ENCODE measurements at places on chromosomes 13 and 19.

DNA sequence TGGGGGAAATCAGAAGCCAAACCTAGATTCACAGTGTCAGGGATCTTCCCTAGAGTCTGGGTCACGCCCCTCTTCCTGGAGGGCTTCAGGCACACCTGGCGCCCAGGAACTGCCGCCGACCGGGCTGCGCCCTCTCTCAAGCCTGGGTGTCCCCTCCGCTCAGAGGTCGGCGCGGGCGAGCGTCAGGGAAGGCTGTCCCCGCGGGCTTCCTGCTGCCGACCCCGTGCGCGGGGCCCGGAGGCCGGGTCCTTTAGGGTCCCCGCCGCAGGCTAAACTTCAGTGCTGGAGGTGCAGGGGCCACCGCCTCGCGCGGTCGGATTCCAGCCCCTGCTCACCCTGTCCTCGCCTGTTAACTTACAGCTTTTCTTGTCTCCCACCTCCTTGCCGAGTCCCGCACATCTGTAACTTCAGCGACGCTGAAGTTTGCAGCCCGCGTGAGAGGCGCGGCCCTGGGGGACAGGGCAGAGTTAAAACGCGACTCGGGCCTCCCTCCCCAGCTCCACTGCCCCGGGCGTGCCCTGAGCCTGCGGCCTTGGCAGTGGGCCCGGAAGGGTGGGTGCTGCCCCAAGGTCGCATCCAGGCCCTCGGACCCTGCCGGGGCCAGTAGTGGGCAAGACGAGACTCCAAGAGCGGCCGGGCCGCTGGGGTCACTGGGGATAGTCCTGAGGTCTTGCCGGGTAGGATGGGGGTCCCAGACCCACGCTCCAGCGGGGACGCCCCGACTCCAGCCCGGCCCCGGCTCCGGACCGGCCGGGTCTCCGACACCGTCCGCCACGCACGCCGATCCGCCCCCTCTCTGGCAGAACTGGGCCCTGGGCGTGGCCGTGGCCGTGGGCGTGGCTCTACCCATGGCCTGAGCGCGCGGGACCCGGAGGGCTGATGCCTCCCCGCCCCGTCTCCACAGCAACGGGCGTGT is 95.6 kb upstream of the ZNF98 start:
- no peak for DNase-seq

- DNase-seq = no peak
These were observed 229.1 kb downstream of the KCNRG start for GRCh38 chr13:50244355-50244712.

DNA sequence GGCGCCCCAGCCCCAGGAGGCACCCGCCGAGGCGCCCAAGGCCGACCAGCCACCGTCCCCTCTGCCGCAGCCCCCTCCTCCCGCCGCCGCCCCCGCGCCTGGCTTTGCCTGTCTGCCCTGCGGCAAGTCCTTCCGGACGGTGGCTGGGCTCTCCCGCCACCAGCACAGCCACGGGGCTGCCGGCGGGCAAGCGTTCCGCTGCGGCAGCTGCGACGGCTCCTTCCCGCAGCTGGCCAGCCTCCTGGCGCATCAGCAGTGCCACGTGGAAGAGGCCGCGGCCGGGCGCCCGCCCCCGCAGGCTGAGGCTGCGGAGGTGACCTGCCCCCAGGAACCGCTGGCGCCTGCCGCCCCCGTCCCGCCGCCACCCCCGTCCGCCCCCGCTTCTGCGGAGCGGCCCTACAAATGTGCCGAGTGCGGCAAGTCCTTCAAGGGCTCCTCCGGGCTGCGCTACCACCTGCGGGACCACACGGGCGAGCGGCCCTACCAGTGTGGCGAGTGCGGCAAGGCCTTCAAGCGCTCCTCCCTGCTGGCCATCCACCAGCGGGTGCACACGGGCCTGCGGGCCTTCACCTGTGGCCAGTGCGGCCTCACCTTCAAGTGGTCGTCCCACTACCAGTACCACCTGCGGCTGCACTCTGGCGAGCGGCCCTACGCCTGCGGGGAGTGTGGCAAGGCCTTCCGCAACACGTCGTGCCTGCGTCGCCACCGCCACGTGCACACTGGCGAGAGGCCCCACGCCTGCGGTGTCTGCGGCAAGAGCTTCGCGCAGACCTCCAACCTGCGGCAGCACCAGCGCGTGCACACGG is 2.6 kb upstream of the NAT14 start:
- peak; percentile 34 for DNase-seq

DNA sequence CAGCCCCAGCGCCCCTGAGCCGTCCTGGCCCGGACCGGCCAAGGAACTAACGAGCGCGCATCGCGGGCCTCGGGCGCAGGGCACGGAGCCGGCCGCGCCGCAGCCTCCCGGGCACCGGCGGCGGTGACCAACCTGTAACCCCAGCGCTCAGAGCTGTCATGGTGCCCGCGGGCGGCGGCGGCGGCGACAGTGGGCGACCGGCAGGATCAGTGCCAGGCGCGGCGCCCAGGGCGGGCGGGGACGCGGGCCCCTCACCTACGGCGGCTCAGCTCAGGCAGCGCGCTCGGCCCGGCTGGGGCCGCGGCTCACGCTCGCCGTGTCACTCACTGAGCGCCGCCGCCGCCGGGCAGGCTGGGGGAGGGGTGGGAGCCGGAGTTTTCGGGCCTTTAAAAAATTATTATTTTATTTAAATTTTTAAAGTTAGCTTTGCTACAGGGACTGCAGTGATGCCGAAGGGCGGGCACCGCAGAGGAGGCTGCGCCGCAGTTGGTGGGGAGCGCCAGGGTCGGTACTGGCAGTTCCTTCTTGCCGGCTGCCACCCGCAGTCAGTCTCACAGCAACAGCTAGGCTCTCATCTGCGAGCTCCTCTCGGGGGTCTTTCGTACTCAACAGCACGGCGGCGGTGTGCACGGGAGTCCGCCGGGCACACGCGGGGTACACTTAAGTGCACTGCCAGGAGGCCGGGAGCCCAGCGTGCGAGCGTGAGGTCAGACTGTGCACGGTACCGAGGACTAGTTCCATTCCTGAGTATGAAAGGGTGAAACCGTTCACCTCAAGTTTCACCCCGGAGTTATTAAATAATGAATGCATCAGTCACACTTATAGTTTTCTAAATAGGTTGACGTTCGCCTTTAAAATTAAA is at the start of gene NALCN:
Gene NALCN (minus strand): TSS at position 328 of the 862 bp plus-strand sequence. CDS start 17,382 bp downstream, outside the sequence.
- DNase-seq = peak; percentile 18

DNA sequence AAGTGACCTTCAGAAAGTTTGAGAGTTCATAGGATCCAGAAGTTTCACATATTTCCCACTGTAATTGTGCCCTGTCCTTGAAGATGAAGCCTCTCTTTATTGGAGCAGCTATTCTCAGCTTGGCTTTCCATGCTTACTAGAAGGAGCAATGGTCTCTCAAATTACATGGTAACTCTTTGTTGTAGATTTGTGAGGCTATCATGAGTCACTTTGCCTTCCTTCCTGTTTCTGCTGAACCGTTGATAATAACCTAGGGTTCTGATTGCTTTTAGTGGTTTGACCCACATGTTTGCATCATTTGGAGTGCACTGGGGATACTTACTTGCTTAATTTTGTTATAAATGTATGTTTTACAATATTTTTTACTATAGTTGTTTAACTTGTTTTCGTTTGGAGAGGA is 772.9 kb upstream of the SLITRK6 start:
- DNase-seq = no peak

GRCh38 chr13:95124959-95125358 is 176.3 kb downstream of the ABCC4 start:
- DNase-seq = no peak

GRCh38 chr19:39078436-39079200 is 5.5 kb upstream of the ACP7 start:
- no peak for DNase-seq

- DNase-seq = peak; percentile 60
These were observed 12.0 kb upstream of the CEACAM21 start for GRCh38 chr19:41563854-41564514.

DNA sequence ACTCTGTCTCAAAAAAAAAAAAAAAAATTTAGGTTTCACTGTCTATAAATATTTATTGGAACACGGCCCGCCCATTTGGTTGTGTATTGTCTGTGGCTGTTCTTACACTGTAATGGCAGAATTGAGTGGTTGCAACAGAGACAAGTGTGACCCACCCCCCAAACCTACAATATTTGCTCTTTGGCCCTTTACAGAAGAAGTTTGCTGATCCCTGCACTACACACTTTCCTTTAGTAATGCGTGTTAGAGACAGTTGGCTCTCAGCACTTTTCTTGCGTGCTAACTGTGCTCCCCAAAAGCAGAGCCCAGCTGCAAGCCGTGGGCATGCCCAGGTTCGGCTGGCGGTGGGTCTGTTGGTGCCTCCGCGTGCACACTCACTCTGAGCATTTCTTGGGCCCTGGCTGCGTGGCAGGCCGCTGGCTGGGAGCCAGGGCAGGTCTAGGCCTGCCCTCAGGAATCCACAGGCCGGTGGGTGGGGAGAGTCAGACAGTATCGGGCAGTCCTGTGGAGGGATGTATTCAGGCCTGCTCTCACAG is 72.6 kb downstream of the SIPA1L3 start:
- no peak for DNase-seq

Measured in mesendoderm (in vitro differentiated cells).